ENCODE measurements at places on chromosomes 2 and 18.

DNA sequence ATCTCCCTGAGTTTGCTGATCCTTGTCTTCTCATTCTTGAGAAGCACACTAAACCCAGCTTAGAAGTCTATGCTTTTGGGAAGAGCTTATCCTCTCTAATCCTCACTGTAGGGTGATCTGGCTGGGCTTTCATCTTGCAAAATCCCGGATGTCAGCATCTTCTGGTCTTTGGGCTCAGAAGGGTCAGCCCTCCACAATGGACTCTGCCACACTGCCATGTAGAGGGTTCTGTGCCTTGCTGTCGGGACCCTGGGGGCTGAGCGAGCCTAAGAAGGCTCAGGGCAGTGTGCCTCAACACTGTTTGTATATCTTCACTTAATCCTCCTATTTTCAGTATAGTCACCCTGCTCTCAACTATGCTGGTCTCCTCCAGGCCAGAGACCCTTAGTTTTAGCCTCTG is 102.3 kb downstream of the TGIF1 start:
- no peak for DNase-seq

- no peak for DNase-seq
Observed at GRCh38 chr2:212337486-212338343, 200.9 kb downstream of the ERBB4 start.

- DNase-seq, result no peak
Observed at GRCh38 chr2:215404348-215405012, 31.4 kb downstream of the FN1 start.

DNA sequence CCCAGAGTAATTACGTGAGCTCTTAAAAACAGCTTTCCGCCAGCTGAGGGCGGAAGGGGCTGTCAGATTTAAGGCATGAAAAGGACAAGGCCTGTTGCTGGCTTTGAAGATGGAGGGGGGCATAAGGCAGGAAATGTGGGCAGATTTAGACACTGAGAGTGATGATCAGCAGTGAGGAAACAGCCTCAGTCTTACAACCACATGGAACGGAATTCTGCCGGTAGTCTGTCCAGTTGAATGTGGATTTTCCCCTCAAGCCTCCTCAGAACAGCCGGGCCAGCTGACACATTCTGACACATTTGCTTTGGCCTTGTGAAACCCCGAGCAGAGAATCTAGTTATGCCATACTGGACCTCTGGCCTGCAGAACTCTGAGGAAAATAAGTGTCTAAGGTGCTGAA is 16.6 kb downstream of the POLE4 start:
- peak; percentile 12 for DNase-seq

DNA sequence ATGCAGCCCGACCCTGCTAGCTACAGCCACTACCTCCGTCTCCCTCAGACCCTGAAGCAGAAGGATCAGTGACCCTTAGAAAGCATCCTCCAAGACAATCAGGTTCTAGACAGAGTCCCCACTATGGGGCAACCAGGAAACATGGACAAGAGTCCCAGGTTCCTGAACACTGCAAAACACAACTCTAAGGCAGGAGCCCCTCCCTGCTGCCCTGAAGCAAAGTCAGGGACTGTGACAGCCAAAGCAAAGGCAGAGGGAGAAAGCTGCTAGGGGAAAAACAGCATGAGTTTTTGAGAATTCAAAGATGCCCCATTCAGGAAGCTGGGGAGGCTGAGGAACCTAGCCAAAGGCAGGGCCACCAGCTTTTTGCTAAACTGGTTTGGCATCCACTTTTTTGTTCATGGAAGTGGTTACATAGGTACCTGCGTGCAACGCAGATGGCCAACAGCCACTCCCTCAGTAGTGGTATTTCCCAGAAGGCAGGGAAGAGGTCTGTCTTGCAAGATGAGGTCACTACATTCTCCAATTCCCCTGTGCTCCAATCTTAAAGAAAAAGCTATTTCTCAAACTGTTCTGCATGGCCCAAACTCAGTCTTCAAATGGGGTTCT is 33.2 kb downstream of the MYO5B start:
- no peak for DNase-seq

DNA sequence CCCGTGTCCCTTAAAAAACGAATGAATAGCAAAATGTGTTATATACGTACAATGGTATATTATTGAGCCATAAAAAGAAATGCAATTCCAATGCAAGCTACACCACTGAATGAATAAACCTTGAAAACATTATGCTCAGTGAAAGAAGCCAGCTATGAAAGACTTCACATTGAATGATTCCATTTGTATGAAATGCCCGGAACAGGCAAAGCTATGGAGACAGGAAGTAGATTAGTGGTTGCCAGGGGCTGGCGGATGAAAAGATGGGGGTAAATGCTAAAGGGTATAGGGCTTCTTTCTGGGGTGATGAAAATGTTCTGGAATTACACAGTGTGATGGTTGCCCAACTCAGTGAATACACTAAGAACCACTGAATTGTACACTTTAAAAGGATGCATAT is 113.3 kb downstream of the NOL10 start:
- DNase-seq, result no peak

GRCh38 chr2:70161069-70161534 is 29.7 kb downstream of the C2orf42 start:
- DNase-seq, result no peak

GRCh38 chr2:42029639-42030199 is 18.1 kb upstream of the PKDCC start:
- DNase-seq, result no peak

DNA sequence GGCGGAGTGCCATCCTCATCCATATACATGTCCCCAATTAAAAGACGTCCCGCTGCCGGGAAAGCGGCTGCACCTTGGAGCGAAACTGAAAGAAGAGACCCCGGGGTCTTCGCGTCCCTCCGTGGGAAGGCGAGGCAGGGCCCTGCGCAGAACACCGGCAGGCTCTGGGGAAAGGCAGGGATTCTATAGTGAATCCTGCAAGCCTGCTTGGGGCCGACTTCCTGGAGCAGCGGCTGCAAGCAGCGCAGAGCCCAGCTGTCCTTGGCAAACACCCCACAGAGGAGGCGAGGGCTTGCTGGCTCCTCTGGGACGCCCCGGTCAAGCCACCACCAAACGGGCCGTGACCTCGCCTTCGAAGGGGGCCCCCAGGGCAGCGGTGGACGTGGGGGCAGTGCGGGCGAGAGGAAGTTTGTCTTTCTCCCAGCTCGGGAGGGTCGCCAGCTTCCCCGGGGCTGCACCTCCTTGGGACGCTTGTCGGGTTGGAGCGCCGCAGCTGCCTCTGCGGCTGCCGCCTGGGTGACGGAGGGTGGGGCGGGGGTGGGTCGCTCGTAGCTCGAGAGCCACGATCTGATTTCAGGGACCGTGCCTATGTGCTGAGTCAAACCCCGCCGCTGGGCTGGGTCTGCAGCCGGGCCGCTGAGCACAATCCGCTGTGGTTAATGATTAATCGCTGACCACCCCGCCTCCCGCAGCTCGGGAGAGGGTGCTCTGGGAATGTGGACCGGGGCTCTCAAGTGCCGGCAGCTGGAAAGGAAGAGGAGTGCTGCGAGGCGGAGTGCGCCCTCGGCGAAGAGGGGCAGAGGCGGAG is 486 bp upstream of the GPR39 start:
- DNase-seq, result peak; percentile 43

GRCh38 chr2:168201584-168202116 is 45.7 kb downstream of the STK39 start:
- no peak for DNase-seq

- DNase-seq, result no peak
Observed at GRCh38 chr2:149606251-149606811, 18.8 kb upstream of the MMADHC start.

DNA sequence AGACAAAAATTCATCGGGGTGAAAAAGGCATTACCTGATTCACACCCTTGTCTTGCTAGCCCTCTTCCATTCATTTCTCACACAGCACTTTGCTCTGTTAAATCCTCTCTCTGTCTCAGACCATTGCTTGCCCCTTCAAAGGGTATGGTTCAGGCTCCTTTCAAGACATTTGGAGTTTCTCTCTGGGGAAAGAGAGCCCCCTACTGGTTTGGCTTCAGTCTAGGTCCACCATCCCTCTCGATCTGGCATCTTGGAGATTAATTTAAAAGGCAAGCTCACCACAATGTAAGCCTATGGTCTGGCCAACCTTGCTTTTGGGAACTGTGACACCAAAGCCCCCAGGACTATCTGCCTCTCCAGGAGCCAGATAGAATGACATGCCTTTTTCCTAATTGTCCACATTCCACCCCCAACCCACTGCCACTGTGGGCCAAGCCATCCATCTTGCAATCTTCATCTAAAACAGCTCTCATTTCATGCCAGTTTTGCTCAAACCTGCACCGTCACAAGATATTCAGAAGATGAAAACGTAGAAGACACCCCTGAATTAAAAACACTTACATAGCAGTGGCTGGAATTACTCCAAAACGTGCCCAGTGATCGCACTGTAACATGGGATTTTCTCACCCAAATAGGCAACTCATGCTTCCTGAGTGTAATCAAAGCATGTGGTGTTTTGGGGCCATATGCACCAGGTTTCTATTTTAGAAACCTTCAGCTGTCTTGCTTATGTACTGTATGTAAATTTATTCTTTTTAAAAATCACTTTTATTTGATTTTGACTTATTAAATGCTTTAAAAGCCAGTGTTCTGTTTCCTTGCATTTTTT is 93.9 kb downstream of the FARSB start:
- peak; percentile 13 for DNase-seq

Measured in NCI-H146 (cell line).